ENCODE measurements at places on chromosomes 4 and X.

DNA sequence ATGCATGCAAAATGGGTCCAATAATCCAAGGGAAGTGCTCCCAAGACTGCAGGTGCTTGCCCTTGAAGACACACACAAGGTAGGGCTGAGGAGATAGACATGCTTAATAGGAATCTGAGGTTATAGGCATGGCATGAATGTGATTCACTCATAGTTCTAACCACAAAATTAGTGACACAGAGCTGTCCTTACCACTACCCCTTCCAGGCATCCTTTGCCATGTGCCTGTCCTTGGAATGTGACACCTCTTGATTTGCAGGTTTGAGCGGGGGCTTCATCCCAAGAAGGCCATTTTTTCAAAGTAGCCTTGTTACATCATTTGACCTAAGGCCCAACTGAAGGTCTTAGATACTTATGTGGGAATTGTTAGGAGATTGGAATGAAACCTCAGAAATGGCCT lies 112.5 kb downstream of the CCNG2 start:
- DNase-seq = no peak

DNA sequence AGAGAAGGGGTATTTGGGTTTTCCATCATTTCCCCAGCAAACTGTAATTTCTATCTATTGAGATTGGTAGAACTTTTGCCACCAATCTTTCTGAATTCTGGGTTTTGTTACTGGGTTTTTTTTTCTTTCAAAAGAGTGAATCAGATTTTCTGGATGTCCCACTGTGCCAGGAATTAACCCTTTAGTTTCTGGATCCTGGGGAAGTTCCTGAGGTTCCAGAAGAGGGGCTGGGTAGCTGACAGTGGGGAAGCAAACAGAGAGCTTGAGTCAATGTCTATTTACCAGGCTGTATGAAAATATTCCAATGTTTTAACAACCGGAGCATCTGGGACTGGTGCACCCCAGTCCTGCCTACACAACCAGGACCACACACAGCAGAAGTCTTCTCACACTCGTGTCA lies 25.8 kb upstream of the SOD3 start:
- DNase-seq = no peak

DNA sequence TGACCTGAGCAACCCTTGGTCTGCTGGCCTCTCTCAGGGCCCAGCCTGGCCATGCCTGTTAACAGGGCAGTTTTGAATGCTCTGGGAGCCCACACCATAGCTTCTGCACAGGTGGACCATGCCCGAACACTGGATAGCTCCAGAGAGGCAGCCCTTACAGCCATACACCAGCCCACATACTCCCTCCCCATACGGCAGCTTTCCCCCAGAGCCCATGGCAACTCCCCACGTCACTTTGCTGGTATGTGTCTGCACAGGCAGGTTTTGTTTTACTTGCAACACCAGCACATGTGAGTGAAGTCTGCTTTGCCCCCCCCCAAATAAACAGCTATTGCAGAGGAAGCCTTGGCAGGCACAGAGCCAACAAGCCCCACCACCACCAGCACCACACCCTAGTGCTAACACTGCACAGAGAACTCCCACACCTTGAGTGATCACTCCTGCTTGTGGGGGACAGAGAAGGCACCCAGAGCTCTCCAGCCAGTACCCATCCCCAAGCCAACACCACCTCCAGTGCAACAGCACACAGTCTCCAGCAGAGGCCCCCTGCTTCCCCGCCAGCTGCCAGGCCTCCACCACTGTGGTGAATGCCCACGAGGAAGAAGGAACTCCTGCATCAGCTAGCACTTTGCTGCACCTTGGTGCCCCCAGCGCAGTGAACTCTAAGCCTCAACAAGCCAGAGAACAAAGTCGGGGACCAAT lies 87.3 kb downstream of the STPG2 start:
- peak; percentile 5 for DNase-seq

- no peak for DNase-seq
These were observed 952.4 kb downstream of the TRAM1L1 start for GRCh38 chr4:116132946-116133345.

DNA sequence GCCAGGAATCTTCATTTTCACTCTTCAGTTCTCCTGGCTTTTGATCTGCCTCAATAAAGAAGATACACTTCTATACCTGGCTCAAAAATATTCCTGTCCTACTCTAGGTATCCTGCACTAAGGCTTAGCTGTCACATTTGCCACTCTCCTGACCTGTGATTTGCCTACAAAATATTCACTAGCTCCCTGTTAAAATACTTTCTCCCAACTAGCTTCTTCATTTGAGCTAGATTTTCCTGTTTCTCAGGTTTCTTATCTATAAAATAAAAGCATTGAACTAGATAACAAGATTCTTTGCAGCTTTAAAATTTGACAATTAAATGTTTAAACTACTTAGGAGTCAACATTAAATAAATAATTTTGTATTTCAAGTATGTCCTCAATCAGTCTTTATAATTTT lies 53.2 kb downstream of the CHIC2 start:
- DNase-seq = no peak

DNA sequence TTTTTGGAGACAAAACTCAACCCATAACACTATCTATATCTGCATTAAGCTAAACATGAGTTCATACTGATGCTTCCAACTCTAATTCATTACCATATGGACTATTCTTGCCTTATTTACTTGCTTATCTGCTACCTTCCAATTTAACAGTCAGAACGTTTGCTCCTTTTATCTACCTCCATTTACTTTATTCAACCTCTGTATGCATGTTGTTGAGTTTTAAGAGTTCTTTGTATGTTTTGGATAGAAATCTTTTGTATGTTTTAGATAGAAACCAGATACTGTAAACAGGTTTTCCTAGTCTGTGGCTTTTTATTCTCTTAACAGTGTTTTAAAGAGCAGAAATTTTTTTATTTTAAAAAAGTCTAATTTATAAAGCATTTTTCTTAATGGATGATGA lies 542.2 kb upstream of the NDST4 start:
- DNase-seq = no peak

GRCh38 chr4:25484243-25484721 lies 107.2 kb downstream of the ANAPC4 start:
- DNase-seq = peak; percentile 8

DNA sequence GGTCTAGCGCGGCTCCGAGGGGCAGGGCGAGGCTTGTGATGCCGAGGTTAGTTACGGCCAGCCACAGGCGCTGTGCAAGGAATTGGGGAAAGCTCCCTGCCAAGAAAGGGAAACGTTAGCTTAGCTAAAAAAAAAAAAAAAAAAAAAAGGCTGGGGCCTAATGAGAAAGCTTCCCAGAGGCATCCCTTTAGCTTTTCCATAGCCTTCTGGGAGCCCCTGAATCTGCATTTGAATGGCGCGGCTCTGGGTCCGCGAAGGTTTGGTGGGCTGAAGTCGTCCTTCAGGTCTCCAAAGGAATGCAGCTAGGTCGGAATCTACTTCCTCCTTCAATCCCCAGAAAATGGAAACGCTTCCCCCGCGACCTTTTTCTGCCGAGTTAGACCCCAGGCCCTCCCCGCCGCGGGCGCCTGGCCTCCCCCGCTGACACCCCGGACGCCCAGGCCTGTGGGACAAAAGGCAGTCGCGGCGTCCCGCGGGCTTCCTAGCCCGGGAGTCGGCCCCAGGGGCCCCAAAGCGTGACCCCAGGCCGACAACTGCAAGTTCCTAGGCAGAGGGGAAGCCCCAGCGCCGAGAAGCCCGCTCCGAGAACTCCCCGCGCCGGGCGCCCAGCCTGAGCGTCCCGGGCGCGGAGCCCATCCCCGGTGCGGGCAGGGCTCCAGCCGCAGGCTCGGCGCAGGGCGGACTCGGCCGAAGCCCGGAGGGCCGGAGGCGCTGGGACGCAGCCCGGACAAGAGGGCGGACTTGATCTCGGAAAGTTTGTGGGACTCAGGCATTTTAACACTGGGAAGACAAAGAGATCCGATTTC lies 605 bp upstream of the FAT1 start:
- DNase-seq = peak; percentile 22
